NCI-H1092 treated with DMSO at 0.1 percent for 48 hours (cell line): ENCODE measurements at places on chromosomes 6 and 20.

GRCh38 chr6:13289789-13290318 is 38.5 kb downstream of the TBC1D7 start:
- DNase-seq, result no peak

- DNase-seq, result no peak
Measured at GRCh38 chr6:117600008-117600743, 2.1 kb downstream of the GOPC start.

DNA sequence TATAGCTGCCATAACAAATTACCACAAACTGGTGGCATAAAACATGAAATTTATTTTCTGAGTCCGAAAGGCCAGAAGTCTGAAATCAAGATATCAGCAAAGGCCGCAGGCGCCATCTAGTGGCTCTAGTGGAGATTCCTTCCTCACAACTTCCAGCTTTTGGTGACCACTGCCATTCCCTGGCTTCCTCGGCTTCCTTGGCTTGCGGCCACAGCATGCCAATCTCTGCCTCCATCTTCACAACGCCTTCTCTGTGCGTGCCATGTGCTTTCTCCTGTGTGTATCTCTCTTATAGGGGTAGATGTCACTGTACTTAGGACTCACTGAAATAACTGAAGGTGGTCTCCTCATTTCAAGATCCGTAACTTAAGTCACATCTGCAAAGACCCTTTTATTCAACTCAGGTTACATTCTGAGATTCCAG is 5.4 kb upstream of the PLAGL1 start:
- peak; percentile 27 for DNase-seq

DNA sequence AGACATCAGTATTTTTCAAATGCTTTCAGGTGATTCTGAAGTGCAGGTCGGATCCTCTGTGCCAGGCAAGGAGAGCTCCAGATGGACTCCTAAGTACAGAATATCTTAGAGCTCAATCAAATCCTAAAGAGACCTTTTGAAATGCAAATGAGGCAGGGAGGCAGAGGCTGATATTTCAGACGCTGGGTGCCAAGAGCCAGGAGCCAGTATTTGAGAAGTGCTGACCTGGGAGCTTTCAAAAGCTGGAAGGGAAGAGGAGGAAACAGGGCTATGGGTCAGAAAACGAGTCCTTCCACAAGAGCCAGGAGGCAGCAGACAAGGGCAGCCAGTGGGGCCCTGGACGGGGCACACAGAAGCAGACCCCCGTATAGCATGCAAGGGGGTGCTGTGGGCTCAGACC is 46.1 kb upstream of the DSN1 start:
- peak; percentile 16 for DNase-seq

- DNase-seq, result no peak
Measured at GRCh38 chr6:17204533-17204932, 76.6 kb upstream of the RBM24 start.

DNA sequence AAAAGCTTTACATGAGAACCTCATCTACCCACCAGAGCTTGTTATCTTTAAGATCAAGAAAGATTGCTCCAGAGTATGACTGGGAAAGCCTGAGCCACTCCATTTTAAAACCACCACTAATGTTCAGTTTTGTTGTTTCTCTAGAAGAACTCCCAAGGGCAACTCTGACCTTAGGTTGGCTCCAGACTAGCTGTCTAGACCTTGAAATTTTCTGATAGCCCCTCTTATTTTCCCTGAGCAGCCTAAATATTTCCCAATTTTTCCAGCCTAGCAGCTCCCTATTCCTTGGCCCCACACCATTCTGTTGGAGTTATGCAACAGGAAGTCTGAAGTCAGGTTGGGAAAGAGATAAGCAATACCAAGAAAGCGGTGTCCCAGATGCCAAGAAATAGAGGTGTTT is 84.6 kb upstream of the TCF21 start:
- DNase-seq, result no peak

- no peak for DNase-seq
Measured at GRCh38 chr20:56843386-56843785, 214.3 kb downstream of the TFAP2C start.

GRCh38 chr20:39954621-39955020 is 734.4 kb downstream of the MAFB start:
- no peak for DNase-seq
